Epithelial cell of alveolus of lung (primary cell): ENCODE measurements at places on chromosomes 1 and 21. TPM values are rescaled to one million over a fixed set of nuclear protein-coding genes. Genes with fewer than 3 reads are reported as not detected.

DCDC2B gene
- not detected in 2 replicates for total RNA-seq

SPRR1B gene
- not detected in 2 replicates for total RNA-seq

GRIK3 gene
- total RNA-seq = not detected in 2 replicates

SNAPIN gene
- 58.3 and 61.5 TPM in 2 replicates for total RNA-seq

PLA2G4A gene
- total RNA-seq = 5.7 and 5.9 TPM in 2 replicates

ADGRL4 gene
- total RNA-seq = 3.8 and 22.1 TPM in 2 replicates

SLAMF9 gene
- 0.91 TPM in 1 of 2 replicates, not detected in the other for total RNA-seq

TRIM67 gene
- not detected in 2 replicates for total RNA-seq

JAM2 gene
- 2.5 and 3.0 TPM in 2 replicates for total RNA-seq

DDR2 gene
- total RNA-seq = 76.5 and 94.2 TPM in 2 replicates

RSPH1 gene
- not detected in 2 replicates for total RNA-seq

TARBP1 gene
- total RNA-seq = 5.5 and 7.5 TPM in 2 replicates

LPGAT1 gene
- total RNA-seq = 16.8 and 25.1 TPM in 2 replicates
